ENCODE measurements at places on chromosomes 7 and 10.

DNA sequence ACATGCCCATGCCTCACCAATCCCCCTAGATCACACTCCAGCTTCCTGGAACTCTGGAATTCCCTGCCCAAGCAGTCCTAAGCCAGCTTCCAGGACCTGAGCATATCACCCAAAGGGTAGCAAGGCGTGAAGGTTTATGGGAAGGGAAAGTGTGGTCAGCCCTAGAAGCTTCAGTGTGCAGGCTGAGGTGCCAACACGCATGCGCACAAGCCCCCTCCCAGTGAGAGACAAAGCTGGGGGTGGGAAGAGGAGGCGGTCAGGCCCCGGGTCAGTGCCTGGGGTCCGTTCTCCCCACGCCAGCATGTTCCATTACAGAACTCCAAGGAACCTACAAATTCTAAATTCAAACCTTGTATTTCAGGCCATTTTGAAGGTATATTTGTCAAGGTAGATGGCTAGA, 103.6 kb upstream of the C7orf33 start:
- DNase-seq, result no peak

GRCh38 chr7:40879941-40880543, 745.2 kb downstream of the SUGCT start:
- no peak for DNase-seq

DNA sequence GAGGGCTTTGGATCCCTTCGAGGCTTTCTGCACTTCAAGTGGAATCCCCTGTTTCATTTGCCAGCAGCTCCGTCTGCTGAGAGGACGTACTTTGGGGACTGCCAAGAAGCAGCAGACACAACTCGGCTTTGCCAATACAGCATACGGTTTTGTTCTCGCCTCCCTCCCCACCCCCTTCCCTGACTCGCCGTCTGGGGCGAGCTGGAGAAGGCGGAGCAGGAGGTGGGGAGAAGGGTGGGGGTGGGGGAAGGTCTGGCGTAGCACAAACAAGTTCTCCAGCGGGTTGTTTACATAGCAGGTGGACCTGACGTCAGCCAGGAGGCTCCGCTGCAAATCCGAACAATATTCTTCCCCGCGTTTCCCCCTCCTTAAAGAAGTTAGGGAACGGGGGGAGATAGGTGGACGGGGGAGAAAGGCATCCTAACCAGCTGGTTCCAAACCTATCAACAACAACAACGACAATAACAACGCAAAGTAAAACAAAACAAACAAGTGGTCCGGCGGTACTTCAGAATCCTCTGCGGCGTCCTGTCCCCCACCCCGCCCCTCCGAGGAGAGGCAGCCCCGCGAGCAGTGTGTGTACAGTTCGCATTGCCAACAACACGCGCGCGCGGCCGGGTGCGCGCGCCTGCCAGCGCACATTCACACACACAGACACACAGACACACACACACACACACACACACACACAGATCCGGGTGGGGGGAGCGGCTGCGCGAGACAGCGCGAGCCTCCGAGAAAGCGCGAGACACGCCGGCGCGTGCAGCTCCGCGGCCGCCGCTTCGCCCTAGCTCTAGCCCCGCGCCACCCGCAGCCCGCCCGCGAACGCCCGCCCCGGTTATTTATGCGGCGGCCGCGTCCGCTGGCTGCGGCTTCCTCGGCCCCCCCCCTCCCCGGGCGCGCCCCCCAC, 167.0 kb upstream of the PPP1R3A start:
- DNase-seq, result peak; percentile 66

- no peak for DNase-seq
Observed at GRCh38 chr10:20417791-20418190, 479.3 kb downstream of the NEBL start.

GRCh38 chr7:150739033-150739432, 1.8 kb downstream of the GIMAP5 start:
- no peak for DNase-seq

DNA sequence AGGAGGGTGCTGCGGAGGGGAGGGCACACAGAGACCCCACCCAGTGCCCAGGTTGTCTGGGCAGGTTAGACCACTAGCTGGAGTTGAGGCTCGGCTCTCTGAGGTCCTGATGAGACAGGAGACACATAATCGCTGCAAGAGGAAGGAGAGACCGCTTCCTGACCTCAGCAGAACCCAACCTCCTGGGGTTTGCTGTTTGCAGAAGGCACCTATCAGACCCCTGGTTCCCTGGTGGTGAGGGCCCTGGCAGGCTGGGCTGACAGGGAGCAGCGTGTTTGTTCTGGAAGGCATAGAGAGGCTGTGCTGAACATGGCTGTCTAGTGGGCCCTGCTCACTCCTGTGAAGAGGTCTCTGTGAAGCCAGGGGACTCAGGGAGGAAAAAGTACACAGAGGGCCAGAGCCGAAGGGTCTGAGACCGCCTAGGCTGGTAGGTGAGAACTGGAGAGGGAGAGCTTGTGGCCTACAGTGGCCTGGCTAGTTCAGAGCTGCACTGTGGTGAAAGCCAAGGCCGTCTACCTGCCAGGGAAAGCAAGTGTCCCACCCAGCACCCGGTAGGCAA, 39.4 kb upstream of the NPFFR1 start:
- no peak for DNase-seq

Data from GM20000 (cell line).